NCI-H748 treated with DMSO at 0.1 percent for 48 hours (cell line): ENCODE measurements at places on chromosomes 13 and 19.

DNA sequence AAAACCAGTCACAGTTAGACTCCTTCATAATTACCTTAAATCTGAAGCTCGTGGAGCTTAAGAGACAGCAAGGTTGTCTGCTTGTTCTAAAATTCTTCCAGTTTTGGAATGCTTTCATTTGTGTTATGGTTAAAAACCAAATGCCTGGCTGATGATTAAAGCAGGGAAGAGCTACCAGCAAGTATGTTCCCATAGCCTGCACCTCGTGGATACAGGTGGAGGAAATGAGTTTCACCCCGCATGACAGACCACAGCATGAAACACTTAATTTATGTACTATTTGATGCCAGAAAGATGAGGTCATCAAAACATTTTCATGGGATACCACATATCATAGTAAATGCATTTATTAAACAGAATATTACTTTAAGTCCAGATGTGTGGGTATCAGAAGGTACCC lies 416 bp upstream of the DOCK9 start:
- DNase-seq = no peak

- DNase-seq = no peak
Measured at GRCh38 chr19:48900477-48901406, 630 bp downstream of the NUCB1 start.

DNA sequence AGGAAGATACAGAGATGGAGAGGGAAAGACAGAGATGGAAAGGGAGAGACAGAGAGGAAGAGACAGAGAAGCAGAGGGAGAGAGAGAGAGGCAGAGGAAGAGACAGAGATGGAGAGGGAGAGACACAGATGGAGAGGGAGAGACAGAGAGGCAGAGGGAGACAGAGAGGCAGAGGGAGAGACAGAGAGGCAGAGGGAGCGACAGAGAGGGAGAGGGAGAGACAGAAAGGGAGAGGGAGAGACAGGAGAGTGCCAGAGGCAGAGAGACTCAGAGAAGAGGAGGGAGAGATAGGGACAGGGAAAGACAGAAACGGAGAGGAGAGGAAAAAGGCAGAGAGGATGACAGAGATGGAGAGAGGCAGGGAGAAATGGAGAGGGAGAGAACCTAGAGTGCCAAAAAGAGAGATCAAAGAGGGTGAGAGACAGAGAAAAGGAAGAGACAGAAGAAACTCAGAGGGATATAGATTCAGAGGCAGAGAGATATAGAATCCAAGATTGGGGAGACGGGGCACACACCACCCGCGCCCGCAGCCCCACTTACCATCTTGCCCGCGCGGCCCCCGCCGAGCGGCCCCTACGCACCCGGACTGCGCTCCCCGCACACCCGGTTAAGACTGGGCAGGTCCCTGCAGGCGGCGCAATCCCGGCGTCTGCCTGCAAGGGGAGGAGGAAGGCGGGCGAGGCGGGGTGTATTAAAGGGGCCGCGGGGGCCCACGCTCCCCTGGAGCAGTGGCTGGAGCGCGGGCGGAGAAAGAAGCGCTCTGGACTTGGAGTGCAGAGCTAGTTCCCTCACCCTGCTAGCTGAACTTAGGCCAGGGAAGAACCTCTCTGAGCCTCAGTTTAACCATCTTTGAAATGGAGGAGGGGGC lies 10.7 kb downstream of the TM6SF2 start:
- no peak for DNase-seq

GRCh38 chr19:39843919-39844793 lies 2.0 kb downstream of the FBL start:
- peak; percentile 30 for DNase-seq

GRCh38 chr19:22608441-22608840 lies 25.7 kb upstream of the ZNF492 start:
- no peak for DNase-seq

DNA sequence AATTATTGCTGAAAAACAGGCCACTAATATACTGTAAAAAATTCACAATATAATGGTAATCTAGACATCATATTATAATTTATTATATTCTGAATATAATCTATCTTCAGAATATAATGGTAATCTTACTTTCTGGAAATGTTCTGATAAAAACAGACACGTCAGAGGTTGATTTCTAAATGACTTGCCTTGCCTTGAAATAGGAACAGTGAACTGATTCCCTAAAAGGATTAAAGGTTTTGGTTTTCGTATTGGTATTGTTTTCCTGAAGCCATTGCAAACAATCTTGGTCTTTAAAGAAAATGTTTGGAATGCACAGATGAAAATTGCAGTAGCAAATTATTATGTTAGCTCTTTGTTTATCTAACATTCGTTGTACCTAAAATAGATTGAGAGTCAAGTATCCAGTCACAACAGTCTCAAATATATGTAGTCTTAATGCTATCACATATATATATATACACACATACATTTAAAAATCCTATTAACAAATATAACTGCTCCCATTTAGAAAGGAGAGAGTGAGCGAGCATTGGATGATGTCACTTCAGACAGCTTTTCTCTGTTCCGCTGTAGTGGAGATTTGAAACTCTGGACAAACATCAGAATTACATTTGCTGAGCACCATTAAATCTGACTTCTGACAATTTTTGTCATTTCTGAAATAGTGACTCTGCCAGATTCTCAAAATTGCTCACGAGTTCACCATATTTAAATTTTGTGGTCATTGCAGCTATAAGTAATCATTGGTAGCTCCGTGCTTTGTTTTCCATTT lies 1.7 kb downstream of the ITM2B start:
- no peak for DNase-seq

- DNase-seq = no peak
Measured at GRCh38 chr13:35887115-35887666, 244.0 kb downstream of the DCLK1 start.

- peak; percentile 76 for DNase-seq
Measured at GRCh38 chr19:54172471-54173358, at the start of gene TMC4. Gene TMC4, minus strand, starts transcription at chr19:54173160. Its CDS starts 43 bp downstream, at chr19:54173117.

GRCh38 chr19:34975056-34975455 lies 11.0 kb upstream of the ZNF792 start:
- no peak for DNase-seq

GRCh38 chr13:44218501-44219240 lies 155.0 kb upstream of the SERP2 start:
- peak; percentile 99 for DNase-seq
